Left forelimb (tissue), 1 donor: ENCODE measurements at places on chromosomes 13 and 19.
A peak's percentile ranks its signal among the peaks of the same experiment; 100 is the strongest.

GRCh38 chr19:31894451-31894850 lies 451.0 kb upstream of the ZNF507 start:
- no peak for DNase-seq

DNA sequence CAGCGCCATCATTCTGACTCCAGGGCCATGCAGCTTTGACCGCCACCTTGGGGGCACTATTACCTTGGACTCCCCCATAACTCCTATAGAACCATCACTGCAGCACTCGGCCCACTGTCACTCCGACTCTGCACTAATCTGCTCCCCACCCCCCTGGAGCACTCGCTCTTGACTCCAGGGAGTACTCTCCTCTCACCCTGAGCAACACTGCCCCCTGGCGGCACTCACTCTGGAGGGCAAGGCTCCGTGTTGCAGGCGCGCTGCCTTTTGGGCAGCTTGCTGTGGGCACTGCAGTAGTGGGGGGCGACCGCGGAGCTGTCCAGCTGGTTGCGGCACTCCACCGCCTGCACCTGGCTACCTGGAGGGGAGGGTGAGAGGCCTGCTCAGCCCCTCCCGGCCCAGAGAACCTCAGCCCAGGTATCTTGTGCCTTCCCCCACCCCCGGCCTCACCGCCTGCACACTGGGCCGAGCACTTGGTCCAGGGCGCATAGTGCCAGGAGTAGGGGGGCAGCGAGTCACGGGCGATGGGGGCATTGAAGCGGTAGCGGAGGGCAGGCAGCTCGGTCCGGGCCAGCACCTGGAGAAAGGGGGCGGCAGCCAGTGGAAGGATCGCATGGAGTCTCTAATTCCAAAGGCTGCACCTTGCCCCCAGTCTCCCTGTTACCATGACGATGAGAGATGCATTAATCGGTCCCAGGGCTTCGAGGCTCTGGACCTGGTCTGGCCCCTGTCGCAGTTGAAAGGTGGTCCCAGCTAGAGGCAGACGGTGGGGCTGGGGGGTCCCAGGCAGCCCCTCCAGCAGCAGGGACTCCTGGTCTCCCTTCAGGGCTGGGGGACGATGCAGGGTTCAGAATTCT lies 8.9 kb upstream of the MYO1F start:
- DNase-seq: no peak

GRCh38 chr19:8445488-8446001 lies 770 bp downstream of the HNRNPM start:
- no peak for DNase-seq

- no peak for DNase-seq
Observed at GRCh38 chr19:14992780-14993179, 13.1 kb upstream of the SLC1A6 start.

DNA sequence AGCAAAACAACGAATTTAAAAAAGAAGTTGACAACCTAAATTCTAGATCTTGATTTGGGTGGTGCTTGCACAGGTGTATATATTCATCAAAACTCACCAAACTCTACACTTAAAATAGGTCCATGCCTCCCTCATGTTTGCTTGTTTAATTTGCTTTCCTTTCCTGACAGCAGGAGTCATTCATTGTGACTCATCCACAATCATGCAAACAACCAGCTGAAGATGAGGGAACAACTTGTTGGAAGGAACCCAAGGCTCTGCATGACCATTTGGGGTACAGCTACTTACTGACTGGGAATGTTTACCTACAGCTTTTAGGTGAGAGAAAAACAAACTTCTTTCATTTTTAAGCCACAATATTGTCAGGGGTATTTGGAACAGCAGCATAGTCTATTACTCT lies 96.6 kb downstream of the RXFP2 start:
- no peak for DNase-seq

GRCh38 chr13:32117701-32118100 lies 86.1 kb downstream of the FRY start:
- DNase-seq: no peak

- DNase-seq: no peak
Observed at GRCh38 chr13:97559981-97560380, 126.0 kb downstream of the RAP2A start.

GRCh38 chr19:5694167-5694955 lies 4.3 kb downstream of the RPL36 start:
- no peak for DNase-seq

DNA sequence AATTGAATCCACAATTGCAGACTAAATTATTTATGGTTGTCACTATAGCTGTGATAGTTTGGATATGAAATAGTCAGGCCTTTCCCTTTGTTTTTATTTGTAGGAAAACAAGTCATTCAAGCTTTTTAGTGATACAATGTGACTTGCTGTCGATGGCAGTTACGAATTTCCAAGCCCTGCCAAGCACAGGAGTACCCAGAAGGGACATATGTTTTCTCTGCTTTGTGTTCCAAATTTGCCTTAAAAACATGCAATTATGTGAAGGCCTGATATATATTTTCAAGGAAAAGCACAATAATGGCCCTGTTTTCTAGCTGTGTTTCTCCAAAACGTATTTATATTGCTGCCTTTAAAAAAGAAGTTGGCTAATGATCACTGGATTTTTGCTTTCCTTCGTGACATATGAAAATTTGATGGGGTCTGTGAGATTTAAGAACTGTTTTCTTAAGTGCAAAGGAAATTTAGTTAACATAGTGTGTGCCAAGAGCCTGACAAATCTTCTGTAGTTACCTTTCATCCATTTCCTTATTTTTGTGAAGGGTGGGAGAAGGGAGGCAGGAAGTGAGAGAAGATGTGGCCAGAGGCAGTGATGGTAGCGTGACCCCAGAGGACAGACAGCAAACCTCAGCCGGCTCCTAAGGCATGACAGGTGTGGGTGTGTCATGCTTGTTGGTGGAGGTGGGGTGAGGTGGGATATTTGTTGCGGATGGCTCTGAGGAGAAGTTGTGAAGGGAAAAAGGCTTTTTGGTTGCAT lies 79.6 kb downstream of the TEX26 start:
- DNase-seq: no peak

DNA sequence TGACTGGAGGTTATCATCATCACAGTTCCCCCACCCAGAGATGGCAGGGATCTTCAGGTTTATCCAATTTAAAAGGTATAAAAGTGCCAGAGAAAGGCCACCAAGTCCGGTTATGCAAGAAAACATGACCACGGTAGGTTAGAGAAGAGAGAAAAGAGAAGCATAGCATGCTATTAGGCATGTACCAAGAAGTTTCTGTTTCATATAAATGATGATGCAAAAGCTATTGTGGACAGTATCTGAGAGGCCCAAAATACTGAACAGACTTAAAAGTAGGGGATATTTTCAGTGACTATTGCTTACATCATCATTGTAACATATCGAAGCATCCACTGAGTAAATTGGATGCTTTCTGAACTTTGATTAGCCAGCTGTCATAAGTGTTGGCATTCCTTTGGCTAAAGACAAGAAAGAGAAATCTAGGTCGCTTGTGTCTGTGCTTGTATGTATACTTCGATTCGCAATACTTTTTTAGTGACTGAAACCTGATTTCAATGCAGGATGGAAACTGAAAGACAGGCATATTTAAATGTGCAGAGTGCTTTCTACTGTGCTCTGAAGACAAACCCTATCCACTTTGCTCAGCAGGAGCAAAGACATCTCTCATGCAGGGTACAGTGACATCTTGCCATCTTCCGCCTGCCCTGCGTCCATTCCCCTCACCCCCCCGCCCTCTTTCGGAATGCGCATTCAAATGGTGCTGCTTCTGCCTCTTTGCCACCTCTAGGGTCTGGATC lies 180.3 kb downstream of the SHISA2 start:
- DNase-seq: no peak

DNA sequence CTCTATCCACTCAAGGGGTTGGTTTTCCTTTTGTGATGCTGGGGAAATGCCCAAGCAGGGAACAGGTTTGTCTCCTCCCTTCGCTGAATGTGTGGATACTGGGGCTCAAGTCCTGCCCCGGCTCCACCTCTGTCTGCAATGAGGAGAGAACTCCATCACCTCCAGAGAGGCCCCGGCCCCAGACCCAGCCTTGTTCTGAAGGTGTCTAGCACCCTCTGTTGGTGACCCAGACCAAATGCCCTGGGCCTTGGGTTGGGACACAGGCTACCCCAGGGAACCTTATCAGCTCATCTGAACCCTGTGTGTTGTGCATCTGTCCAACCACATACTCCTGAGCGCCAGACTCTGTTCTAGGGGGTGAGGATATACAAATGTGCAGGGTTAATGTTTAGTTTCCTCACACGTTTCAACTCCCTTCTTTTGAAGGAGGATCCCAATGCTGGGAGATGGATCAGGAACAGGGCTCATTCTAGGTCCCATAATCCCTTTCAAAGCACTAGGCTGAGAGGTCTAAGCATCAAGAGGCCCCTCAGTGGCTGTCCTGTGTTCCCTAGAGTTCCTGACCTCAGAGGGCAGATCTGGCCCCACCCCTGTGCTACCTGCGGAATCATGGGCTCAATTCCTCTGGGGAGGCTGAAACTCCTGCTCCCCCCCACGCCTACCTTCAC lies 112.5 kb upstream of the SLC7A1 start:
- DNase-seq: no peak

- DNase-seq: no peak
Observed at GRCh38 chr13:97945342-97945741, 8.1 kb upstream of the IPO5 start.

GRCh38 chr13:31887286-31887685 lies 144.3 kb upstream of the FRY start:
- no peak for DNase-seq

DNA sequence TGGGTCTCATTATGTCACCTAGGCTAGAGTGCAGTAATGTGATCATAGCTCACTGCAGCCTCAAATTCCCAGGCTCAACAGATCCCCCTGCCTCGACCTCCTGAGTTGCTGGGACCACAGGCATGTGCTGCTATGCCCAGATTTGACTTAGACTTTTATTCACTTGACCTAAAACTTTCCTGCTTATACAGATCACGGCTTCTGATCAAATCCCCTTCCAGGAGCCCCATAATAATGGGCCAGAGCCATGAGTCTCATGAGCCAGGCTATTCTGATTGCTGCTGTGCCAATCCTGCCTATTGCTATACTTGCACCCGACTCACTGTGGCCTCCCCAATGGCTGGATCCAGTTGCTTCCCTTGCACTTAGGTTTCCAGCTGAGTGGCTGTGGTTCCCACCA lies 42.0 kb downstream of the C1QTNF9 start:
- DNase-seq: no peak

GRCh38 chr19:33690378-33691029 lies 68.8 kb downstream of the CHST8 start:
- DNase-seq: peak; percentile 60

GRCh38 chr13:73417012-73417615 lies 358.3 kb downstream of the KLF5 start:
- no peak for DNase-seq

- DNase-seq: peak; percentile 77
Observed at GRCh38 chr19:19342086-19343015, 21.7 kb downstream of the MAU2 start.

- DNase-seq: no peak
Observed at GRCh38 chr19:7676376-7676775, 514 bp upstream of the MCEMP1 start.
